ENCODE measurements at places on chromosomes 5 and 9. TPM values are rescaled to one million over a fixed set of nuclear protein-coding genes. Genes with fewer than 3 reads are reported as not detected.

The GGTA1 gene
- 8.3 TPM for total RNA-seq

The NRG2 gene
- 1.1 TPM for total RNA-seq

The TLR4 gene
- total RNA-seq, result 19.8 TPM

The FOXE1 gene
- not detected for total RNA-seq

The ELP1 gene
- 19.1 TPM for total RNA-seq

The PLPP7 gene
- 82.7 TPM for total RNA-seq

The DMGDH gene
- total RNA-seq, result 3.3 TPM

The CLIC3 gene
- total RNA-seq, result 2.6 TPM

The FAM221B gene
- total RNA-seq, result not detected

The PRRX2 gene
- total RNA-seq, result 1.8 TPM

The IRX2 gene
- 0.27 TPM for total RNA-seq

The SHISAL2B gene
- not detected for total RNA-seq

The TYRP1 gene
- total RNA-seq, result 31.0 TPM

DNA sequence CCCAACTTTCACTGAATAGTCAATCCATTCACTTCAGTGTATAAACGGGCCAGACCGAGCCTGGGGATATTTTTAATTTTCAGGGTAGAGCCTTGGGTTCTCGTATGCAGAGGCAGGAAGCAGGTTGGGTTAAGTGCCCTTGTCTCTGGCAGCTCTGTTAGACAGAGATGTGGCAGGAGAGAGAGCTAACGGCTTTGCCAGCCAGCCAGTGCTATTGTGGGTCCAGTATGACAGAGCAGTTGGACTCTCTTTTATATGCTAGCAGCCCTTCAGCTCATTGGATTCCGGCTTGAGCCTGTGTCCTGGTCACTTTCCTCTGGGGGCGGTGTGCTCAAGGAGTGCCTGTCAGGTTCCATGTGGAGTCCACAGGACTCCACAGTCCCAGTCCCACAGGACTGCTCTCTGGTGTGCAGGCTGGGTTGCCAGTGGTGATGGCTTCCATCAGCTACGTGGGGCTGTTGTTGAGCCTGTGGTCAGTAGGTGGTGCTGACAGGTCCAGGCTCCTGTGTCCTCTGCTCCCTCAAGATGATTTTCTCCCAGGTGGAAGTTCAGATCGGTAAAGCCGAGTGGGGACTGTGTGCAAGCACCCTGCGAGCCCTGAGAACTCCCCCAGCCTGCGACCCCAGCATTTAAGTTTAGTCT, 14.3 kb downstream of the CLTA start:
- no peak for DNase-seq

DNA sequence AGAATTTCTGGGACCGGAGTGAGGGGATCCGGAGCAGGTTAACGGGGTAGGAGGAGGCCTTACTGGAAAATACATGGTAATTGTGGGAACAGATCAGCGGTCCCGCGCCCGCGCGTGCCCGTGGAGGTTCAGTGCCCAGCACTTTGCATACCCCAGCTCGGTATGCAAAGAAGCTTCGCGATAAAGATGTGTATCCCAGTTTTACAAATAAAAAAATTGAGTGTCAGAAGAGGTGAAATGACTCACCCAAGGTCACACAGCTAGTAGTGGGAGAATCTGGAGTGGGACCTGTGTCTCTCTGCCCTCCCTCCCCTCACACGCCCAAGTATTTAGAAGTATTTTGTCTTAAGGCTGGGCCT, 967 bp downstream of the NEURL1B start:
- no peak for DNase-seq

- DNase-seq, result no peak
Measured at GRCh38 chr5:56259002-56259511, 25.9 kb upstream of the ANKRD55 start.

GRCh38 chr9:68755752-68756151, 50.7 kb downstream of the PIP5K1B start:
- no peak for DNase-seq

- no peak for DNase-seq
Measured at GRCh38 chr9:123049589-123050222, 16.2 kb downstream of the GPR21 start.

GRCh38 chr9:124394167-124394566, 21.1 kb downstream of the PSMB7 start:
- no peak for DNase-seq

GRCh38 chr9:7816021-7816420, 16.4 kb upstream of the DMAC1 start:
- no peak for DNase-seq

DNA sequence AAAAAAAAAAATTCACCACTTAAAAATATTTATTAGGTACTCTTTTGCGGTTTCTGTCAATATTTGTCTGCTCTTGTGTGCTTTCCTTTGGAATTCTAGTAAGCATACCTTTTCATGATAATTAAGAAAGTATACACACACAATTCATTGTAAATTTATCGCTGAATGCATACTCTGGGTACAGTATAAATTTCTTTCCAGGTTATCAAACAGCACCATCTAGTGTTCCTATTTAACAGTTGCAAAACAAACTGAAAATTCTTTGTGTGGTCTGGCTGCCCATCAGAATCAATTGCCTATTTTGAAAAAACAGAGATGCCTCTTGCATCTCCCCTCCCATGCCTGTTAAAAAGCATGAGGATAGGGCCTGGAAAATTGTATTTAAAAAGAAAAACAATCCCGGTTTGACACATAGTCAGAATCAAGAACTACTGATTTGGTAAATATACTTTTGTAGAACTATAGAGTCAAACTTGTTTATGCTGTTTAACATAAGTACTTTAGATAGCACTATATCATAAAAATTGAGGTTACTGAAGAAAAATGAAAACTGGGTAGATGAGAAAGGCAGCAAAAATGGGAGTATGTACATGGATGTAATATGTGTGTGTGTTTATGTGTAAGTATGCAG, 16.2 kb downstream of the PGGT1B start:
- DNase-seq, result no peak

GRCh38 chr5:98433673-98434072, 339.8 kb upstream of the RGMB start:
- no peak for DNase-seq

GRCh38 chr9:132645711-132646110, 24.1 kb downstream of the DDX31 start:
- no peak for DNase-seq

- no peak for DNase-seq
Measured at GRCh38 chr9:20023210-20023905, 234.5 kb upstream of the SLC24A2 start.

- no peak for DNase-seq
Measured at GRCh38 chr5:142020122-142020659, 7.4 kb upstream of the GNPDA1 start.

DNA sequence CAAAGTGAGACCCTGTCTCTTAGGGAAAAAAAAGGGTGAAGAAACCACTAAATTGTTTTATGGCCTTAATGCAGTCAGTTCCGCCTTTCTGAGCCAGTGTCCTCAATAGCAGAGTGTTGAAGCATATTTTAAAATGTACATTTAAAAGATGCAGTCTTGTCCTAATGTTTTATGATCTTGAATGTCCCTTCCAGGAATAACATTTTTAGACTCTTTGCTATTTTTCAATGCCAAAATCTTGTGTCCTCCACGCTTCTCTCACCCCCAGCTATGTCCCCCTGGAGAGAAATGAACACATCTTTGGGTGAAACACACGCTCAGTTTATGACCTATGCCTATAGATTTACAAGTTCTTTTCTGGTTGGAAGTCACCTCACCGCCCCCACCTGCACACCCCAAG, 69.8 kb downstream of the CSNK1A1 start:
- no peak for DNase-seq

- no peak for DNase-seq
Measured at GRCh38 chr5:65268525-65268924, 213.2 kb downstream of the ADAMTS6 start.

DNA sequence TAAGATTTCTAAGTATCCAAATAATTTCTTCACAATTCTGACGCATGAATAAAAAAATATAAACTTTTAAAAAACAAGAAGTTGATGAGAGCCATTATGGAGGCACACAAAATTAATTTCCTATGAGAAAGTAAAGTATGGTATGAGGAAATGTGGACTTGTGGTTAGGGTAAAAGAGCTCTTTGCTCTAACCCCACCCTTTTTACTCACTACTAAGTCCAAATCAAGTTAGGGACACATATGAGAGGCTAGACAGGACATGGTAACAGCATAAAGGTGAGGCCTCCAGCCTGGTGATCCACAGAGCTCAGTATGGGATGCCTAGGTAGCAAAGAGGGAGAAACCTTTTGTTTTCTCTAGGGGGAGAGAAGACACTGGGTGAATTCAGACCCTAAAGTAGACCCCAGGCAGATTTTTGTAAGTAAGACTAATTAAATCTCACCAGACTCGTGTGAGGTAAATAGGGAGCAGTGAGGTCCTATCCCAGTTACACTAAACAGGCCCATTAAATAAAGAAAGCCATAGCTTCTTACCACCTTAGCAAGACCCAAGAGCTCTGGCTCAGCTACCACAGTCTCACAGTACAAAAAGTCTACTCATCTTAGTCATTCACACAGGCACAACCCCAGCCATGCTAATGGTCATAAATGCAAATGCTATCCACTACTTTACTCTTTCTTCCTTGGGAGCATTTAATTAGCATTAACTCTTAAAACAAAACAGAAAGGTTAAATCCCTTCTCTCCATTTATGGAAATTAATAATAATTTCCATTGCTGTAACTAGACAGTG, 42.6 kb downstream of the MLLT3 start:
- DNase-seq, result no peak

DNA sequence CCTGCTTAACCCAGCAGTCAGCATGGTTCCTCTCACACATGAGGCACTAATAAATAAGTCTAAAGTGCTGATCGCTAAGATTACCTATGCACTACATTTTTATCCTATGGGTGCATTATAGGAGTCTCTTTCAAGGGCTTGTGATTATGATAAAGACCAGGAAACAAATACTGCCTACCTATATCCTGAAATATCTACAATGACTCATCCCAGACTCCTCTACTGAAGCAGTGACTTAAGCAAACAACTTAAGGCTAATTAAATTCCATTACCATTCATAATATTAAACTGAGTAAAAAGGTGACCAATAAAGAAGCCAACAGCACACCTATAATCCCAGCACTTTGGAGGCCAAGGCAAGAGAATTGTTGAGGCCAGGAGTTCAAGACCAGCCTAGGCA, 338.4 kb downstream of the DNAH5 start:
- DNase-seq, result no peak

DNA sequence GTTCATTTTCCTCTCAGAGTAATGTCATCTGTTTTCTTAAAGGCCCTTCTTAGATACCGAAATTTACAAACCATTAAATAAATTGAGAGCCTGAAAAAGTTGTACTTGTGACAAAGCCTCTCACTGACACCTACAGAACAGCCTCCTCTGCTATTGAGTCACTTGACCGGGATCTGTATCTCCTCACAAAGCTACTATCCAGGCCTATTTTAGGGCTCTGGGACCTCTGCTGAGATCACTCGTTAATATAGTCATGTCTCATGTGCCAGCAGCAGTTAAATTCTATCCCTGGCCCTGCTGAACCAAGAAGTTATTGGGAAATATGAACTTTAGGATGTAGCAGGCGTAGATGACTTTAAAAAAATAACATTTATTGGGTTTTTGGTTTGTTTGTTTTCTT, 31.1 kb downstream of the FBXO38 start:
- DNase-seq, result no peak

DNA sequence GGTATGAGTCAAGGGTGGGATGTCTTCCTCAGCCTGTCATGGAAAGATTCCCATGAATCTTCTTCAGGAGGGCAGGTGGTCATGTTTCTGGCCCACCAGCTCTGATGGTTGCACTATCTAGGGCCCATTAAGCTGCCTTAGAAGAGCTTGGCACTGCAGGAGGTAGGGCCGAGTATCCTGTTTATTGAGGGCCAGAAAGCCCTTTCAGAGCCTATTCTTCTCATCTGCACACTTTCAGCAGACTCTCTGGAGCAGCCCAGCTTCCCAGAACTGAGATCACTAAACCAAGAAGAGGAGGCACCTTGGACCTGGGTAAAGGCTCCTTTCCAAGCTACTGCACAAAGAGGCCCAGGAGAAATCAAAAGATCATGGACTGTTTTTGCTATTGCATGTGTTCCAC, 146.5 kb downstream of the MTX3 start:
- no peak for DNase-seq

DNA sequence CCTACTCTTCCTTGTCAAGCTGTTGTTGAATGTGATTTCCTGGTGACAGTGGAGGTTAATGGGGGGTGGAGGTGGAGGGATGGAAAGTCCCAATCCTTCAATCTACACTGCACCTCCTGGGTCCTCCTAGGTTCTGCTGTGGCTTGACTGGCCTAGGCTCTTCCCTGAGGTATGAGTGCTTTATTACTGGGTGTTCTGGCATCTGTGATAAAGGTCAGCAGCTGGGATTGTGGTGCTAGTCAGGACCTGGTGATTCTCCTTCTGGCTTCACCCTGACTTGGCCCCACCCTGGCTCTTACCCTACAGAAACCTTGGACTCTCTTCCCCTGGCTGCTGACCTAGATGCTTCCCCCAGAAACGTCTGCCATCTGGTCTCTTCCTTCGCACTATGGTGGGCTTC, 194.3 kb downstream of the ARHGEF28 start:
- DNase-seq, result no peak

DNA sequence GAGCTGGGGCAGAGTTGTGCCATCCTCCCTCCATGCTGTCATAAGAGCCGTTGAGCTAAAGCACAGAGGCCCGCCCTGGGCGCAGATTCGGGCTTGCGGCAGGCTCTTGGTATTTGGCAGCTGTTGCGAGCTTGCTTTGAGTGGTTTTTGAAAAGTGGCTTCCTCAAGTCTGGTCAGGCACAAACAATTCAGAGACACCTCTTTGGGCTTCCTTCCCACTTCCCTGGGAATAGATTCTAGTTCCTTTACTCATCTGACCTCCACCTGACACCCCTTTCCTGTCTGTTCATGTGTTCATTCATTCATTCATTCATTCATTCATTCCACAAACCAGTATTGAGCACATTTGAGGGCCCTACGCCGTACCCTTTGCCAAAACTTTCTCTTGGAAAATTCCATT, 27.4 kb downstream of the NCS1 start:
- DNase-seq, result no peak

DNA sequence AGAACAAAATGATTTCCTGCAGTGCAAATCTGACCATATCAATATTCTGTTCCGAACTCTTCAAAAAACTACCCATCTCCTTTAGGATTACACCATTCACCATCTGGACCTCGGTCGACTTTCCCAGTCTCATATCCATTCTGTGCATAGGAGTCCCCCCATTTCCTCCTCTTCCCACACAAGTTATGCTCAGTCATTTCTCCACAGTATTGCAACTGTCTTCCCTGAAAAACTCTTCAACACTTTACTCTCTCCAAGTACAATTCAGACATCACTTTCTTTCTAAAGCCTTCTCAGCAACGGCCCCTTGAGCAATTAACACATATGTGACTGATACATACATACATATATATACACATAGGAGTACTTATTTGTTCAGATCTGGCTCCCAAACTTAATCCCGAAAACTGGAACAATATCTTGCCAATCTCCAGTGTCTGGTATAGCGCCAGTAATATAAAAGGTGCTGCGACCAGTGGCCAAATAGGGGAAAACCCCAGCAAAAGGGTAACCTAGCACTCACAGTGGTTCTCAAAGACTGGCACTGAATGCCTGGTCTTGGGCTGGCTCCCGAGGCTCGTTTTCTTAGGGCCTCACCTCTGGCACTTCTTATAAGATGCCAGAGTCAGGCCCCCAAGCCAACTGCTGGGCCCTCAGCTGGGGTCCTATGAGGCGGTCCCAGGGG, 629 bp downstream of the ZBTB26 start:
- no peak for DNase-seq

- peak; percentile 56 for DNase-seq
Measured at GRCh38 chr5:4868140-4868735, 271.9 kb upstream of the ADAMTS16 start.
